ENCODE measurements at places on chromosomes 5 and 9.

- DNase-seq = peak; percentile 40
Measured at GRCh38 chr5:18393565-18394442, 759.5 kb downstream of the TAF11L14 start.

DNA sequence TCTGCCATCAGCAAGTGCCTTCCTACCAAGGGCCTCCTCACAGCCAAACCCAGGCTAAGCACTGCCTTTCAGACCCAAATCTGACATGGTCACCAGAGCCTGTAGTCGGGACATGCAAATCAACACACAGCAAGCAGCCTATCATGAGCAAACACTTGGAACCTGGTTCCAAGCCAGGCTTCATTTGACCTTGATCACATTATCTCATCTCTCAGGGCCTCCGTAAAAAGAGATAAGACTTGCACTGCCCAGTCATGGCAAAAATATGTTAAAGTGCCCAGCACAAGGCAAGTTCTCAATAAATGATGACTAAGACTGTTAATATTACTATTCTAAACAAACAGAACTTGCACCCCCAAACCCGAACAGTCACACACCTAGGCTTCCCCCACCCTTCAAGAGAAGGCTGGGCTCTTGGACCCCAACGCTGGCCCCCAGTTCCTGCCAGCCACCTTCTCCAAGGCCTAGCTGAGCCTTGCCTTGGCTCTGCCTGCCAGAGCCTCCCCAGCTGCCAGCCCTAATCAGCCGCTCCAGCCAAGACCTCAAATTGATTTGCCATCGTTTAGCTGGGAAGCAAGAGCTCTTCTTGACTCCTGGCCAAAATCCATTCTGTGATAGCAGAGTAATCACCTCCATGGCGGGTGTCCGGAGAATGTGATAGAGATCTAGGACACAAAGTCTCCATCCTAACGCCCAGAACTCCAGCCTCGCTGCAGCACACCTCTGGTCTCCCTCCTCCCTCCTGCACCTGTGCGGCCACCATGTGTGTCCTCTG is 18.7 kb downstream of the CPLX2 start:
- no peak for DNase-seq

GRCh38 chr5:1201327-1202025 is at the start of gene SLC6A19:
TSS of gene SLC6A19 (plus strand) at chr5:1201595. CDS start at chr5:1201651, 56 bp downstream.
- DNase-seq = no peak

- no peak for DNase-seq
Measured at GRCh38 chr5:149951138-149951749, 6.7 kb upstream of the PDE6A start.

DNA sequence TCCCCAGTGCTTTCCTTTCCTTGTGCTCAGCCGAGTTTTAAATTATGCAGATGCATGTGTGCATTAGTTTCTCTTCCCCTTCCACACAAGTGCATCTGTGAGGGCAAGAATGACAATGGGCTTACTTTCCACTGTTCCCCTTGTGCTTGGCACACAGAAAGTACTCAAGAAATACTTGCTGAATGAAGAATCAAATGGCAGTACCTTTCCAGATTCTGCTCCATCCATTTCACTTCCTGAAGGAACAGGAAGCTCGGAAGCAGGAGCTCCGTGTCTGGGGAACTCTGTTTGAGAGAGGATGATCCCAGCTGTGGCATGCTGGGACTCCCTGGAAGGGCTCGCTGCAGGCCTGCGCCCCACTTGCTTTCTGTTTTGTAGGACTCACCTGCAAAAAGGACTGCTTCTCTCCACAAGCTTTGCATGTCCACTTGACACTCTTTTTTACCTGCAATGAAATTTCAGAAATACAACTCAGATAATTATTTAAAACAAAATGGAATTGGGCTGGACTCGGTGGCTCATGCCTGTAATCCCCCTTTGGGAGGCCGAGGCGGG is 5.5 kb downstream of the MRNIP start:
- DNase-seq = no peak

GRCh38 chr5:157785801-157786200 is 42.3 kb downstream of the LSM11 start:
- no peak for DNase-seq

GRCh38 chr5:173688703-173689102 is 72.3 kb upstream of the BOD1 start:
- no peak for DNase-seq
